ENCODE measurements at places on chromosomes 3 and 15.

DNA sequence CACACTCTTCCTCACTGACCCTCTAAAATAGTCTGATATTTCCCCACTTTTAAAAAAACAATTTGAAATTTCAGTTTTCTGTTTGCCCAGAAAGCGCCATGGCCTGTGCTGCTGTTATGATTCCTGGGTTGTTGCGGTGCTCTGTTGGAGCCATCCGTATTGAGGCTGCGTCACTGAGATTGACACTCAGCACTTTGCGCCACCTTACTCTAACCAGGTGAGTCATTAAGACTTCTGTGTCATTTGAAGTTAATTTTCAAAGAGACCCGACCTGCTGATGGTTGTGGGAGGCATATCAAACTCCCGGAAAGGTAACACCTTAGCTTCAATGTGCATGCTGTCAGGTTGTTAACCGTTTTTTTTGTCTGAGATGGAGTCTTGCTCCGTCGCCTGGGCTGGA, 5.8 kb downstream of the OXNAD1 start:
- no peak for DNase-seq

GRCh38 chr3:25587526-25587925, 77.2 kb downstream of the TOP2B start:
- no peak for DNase-seq

DNA sequence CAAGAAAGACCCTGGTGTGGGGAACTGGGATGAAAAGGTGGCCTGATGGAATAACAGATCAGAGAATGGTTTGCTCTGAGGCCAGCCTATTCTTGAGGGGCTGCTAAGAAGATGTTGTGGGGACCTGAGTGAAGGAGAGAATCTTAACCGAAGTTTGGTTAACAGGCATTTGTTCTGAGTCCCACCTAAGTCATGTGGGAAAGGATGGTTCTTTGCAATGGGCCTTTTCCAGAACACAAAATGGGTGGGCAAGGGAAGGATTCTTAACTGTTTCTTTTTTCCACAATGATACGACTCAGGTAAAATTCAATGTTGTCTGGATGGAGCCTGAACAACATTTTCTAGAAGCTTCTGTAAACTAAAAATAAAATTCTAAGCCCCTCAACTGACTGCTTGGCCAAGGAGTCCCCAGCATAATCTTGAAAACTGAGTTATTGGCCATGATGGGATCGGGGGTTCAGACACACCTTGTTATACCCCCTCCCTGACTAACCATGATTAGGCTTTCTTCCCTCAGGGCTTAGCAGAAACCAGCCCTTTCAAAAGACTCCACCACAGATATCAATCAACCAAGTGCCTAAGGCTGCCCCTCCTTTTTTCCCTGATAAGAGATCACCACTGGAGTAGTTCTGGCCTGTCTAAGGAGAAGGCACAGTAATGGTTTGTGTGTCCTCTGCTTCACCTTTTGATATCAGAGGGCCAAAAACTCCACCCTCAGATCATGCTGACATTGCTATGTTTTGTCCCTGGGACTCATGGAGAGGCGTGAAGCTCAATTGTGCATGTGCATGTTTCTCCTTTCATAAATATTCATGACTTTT, 30.1 kb downstream of the SCN11A start:
- no peak for DNase-seq

DNA sequence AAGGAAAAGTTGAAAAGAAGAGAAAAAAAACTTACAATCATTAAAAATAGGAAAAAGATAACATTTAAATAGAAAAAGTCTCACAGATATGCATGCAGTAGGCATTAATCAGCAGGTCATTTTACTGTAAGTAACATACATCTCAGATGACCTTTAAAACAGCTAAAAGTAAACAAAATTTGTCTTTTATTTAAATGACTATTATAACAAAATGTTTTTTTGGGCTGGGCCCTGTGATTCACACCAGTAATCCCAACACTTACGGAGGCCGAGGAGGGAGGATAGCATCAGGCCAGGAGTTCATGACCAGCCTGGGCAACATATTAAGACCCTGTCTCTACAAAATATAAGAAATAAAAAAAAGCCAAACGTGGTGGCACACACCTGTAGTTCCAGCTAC, 14.7 kb downstream of the IQGAP1 start:
- DNase-seq: no peak

DNA sequence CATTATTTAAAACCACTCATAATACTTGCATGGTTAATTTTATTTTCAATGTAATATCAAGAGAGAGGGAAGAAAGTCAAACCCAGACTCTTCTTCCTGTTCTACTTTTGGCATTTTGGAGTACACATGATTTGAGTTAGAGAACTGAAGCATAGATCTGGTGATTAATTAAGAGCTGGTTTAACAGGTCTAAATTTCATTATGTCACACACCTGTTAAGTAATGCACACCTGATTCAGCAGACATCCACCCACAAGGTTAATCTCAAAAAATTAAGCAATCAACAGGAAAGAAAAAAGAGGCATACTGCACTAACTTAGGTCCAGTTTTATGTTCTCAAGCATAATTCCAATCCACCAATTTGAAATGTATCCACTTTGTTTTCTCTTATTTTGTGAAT, 101.1 kb upstream of the ICE2 start:
- no peak for DNase-seq

GRCh38 chr3:123155471-123156011, 46.2 kb upstream of the SEC22A start:
- DNase-seq: no peak
